NCI-H1436 treated with DMSO at 0.1 percent for 48 hours (cell line): ENCODE measurements at places on chromosomes 12 and 14.

- DNase-seq, result no peak
Measured at GRCh38 chr12:115988212-115988611, 289.3 kb downstream of the MED13L start.

DNA sequence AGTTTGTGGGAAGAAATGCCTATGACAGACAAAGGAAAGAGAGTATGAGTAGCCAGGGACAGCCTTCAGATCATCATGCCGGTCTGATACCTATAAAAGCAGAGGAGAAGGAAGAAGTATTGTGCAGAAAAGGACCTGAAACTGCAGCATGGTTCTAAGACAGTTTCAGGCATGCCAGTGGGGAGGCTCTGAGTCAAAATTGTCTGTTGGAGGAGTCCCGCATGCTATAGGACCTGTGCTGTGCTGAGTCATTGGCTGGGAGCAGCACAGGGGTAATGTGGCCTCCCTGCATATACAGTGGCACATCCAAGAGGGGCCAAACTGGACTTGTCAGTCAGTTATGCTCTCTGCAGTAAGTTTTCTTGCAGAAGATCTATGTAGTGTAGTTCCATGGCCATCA, 40.7 kb downstream of the NEUROD4 start:
- DNase-seq, result no peak

GRCh38 chr14:27739657-27740156, 1026.9 kb upstream of the FOXG1 start:
- DNase-seq, result no peak

- no peak for DNase-seq
Measured at GRCh38 chr14:55921511-55921910, 196.7 kb upstream of the PELI2 start.

GRCh38 chr14:20194101-20194500, 3.4 kb downstream of the OR11G2 start:
- DNase-seq, result no peak

GRCh38 chr14:52267501-52268278, at the start of gene PTGDR:
TSS of gene PTGDR (plus strand) at chr14:52267698. CDS start at chr14:52267815, 117 bp downstream.
- no peak for DNase-seq

GRCh38 chr12:113021500-113021899, 35.0 kb upstream of the DTX1 start:
- DNase-seq, result no peak

- no peak for DNase-seq
Measured at GRCh38 chr14:71203306-71203705, 296.0 kb downstream of the PCNX1 start.

DNA sequence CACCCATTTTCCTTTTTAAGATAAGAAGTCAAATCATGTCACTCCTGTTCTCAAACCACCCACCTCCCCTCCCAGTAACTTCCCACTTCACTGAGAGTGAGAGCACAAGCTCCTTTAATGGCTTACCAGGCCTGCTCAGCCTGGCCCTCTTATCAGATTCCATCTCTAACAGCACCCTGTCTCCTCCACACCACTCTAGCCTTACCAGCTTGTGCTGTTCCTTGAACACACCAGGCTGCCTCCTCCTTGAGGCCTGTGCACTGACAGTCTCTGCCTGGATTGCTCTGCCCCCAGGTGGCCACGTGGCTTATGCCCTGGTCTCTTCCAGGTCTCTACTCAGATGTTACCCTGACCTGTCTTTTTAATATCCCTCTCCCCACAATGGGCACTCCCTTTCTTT, 40.1 kb upstream of the EVL start:
- DNase-seq, result no peak

DNA sequence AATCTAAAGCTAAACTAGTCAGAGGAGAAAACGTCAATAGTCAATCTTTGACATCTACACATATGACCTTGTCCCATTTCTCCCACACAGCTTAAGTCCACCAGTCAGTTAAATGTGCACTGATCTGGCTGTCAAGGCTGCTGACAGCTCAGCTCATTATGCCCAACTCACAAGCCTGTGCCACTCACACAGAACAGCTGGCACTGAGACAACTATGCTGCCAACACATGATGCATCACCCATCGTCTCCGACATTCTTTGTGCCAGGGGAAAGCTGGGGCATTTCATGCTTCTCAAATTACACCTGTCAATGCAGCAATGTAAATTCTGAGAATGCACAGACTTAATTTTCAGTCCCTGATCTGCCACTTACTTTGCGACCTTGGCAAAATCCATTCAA, 25.3 kb downstream of the GNS start:
- no peak for DNase-seq

DNA sequence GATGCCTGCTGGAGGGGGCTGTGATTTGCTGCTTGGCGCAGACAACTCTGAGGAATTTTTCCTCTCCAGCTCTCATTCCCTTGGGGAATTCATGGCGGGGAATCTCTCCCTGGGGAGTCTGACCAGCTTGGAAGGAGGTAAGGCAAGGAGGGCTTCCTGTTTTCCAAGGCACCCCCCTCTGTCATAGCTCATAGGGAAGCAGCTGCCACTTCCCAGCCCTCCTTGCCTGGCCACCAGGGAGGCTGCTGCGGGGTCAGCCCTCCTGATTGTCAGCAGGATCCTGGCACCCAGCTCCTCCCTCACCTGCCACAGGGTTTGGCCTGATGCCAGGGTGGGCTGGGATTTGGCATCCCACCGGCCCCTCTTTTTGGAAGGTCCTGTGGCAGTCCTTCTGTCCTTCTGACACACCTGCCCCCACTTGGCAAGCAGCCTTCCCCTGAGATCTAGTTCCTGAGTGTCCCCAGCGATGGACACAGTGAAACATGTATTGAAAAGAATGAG, 74.9 kb downstream of the TSPAN9 start:
- DNase-seq, result no peak
